ENCODE measurements at places on chromosomes 5 and 9. TPM values are rescaled to one million over a fixed set of nuclear protein-coding genes. Genes with fewer than 3 reads are reported as not detected.

DNA sequence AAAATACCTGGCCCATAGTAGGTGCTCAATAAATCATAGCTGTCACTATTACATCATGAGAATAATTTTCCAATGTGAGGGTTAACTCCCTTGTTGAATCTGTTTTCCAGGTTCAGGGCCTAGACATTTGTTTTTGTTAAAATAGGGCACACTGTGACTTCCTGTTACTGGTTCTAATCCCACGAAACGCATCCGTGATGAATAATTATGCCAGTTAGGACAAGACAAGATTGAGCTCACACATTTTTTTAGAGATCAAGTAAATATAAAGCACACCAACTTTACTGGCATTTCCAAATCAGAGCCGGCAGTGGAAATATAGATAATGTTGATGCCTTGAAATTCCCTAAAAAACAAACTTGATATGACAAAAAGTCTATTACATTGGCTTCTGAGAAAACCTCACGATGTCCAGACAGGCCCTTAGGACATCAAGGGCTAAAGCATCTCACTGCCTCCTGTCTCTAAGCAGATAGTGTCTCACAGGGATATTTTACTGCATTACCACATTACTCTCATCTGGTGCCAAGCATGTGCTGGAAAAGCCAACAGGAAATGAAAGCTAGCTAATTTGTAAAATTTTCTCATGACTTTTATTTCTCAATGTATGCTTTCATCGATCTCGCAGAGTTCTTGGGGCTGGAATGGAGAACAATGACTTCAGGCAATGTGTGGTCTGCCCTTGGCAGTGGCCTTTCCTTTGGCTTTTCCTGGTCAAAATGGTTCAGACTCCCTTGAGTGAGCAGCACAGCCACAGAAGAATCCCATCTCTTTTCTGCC lies 414.3 kb upstream of the PAPPA start:
- no peak for DNase-seq

Gene PTPRD
- 45.3 TPM for total RNA-seq

Gene ARL14EPL
- not detected for total RNA-seq

- no peak for DNase-seq
These were observed 64.5 kb upstream of the ERBIN start for GRCh38 chr5:65861830-65862241.

DNA sequence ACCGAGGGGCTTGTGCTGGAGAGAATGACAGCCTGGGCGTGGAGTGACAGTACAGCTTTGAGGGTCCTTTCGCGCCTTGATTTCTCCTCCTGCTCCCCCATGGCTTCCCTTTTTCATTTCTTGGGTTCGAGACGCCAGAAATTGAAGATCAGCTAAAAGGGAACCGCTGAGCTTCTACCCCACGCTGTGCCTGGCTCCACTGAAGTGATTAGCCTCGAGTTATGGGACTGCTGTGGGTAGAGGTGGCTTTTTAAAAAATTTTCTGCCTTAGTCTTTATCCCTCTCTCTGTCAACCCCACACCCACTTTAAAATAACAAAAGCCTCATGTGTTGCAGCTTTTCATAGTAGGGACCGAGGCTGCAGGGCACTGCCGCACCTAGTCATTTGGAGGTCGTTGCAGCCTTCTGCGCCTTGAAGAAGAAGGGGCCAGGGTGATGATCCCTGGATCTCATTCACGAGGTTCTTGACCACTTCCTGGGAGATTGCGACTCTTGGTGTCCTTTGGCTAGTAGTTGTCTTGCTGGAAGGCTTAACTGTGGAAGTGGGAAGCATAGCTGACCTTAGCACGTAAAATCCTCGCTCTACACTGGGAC lies 603 bp downstream of the PPIP5K2 start:
- no peak for DNase-seq

Gene MSMP
- not detected for total RNA-seq

DNA sequence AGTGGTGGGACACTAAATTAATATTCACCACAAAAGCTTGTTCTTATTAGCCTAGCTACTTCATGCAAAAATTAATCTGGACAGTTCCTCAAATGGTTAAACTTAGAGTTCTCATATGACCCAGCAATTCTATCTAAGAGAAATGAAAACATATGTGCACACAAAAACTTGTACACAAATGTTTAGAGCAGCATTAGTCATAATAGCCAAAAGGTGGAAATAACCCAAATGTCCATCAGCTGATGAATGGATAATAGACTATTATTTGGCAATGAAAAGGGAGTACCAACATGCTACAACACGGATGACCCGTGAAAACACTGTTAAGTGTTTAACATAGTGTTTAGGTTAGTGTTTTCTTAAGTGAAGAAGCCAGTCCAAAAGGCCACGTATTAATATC lies 32.8 kb upstream of the TNIP1 start:
- no peak for DNase-seq

- no peak for DNase-seq
These were observed 70.0 kb upstream of the SSBP2 start for GRCh38 chr5:81820863-81821262.

DNA sequence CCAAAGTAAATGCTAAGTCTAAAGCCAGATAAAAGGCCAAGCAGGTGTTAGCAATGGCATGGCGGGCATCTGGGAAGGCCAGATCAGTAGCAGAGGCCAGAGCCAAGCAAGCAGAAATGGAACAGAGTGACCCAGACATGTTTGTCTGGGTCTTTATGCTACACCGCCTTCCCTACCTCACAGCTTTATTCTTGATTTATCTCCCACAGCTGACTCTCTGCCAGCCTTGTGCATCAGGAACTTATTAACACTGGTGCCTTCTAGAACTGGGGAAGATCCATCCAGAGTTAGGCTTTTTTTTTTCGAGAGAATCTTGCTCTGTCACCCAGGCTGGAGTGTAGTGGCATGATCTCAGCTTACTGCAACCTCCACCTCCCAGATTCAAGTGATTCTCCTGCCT lies 112.5 kb upstream of the SLC44A1 start:
- DNase-seq, result no peak

- no peak for DNase-seq
These were observed 18.0 kb downstream of the NCBP1 start for GRCh38 chr9:97651646-97652045.

DNA sequence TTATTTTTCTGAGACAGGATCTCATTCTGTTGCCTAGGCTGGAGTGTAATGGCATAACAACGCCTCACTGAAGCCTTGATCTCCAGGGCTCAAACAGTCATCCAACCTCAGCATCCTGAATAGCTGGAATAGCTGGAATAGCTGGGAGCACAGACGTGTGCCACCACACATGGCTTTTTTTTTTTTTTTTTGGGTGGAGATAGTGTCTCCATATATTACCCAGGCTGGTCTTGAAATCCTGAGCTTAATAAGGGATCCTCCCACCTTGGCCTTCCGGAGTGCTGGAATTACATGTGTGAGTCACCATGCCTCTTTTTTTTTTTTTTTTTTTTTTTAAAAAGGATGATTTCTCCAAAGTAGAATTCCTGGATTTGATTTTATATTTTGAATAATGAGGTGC lies 60.7 kb downstream of the NSD1 start:
- DNase-seq, result peak; percentile 79

- no peak for DNase-seq
These were observed 64.9 kb upstream of the STK32A start for GRCh38 chr5:147169901-147170300.

DNA sequence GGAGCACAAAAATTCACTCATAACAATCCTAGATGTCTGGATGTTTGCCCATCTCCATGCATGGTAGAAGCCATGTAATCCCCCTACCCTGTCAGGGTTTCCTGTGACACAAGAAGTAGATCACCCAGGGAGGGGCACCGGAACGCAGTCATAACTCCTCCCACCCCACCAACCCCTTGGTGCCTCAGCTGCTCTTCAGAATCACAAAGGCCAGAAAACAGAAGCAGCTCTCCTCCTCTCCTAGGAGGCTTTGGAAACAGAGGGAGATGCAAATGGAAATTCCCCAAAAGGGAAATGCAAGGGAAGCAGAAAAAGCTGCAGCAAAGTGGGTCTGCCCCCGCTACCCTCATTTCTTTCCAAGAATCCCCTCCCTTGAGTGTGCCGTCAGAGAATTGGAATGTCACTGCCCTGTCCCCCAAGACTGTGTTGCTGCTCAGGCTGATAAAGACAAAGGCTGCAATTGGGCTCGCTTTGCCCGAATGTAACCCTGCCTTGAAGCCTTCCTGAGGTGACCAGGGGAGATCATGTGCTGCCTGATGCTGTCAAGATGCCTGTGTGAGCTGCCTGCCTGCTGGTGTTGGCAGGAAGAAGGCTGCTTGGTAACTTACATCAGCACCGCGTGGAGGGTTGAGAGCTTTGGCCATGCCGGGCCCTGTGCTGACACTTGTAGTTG lies 65.5 kb upstream of the ABCA1 start:
- no peak for DNase-seq

DNA sequence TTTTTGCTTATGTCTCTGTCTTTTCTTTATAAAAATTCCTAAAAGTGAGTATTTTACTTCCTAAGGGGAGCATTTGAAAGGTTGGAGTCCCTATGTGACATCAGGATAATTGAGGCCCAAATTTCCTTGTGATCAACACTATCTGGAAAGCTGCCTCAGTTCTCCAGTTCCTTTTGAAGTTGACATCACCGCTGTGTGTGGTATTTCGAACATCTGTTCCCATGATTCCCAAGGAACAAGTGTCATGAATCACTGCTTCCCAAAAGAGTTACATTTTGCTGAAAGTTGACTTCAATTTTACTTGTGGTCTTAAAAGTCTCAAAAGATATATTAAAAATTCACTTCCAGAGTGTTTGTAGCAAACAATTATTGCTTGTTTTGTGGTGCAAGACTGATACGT lies 452.1 kb upstream of the RGMB start:
- DNase-seq, result no peak

GRCh38 chr9:113227436-113227835 lies 6.1 kb downstream of the SLC31A1 start:
- no peak for DNase-seq

GRCh38 chr9:129597355-129598088 lies 23.4 kb downstream of the C9orf50 start:
- DNase-seq, result no peak

Gene GALNT12
- 8.6 TPM for total RNA-seq

DNA sequence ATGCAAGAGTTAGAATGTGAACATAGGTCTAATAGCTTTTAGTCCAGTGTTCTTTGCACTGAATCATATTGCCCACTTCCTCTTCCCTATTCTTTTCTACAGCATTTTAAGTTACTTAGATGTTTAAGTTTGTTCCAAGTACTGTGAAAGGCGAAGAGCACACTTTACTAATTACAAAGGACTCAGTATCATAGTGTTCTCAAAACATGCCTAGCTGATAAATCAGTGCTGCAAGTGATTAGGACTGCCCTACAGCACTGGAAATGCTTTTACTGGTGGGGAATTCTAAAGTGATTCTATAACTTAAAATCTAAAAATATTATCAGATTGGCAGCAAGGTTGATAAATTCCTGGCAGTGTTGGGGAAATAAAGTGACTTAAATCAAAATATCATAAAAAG lies 177.9 kb upstream of the KCNN2 start:
- no peak for DNase-seq

DNA sequence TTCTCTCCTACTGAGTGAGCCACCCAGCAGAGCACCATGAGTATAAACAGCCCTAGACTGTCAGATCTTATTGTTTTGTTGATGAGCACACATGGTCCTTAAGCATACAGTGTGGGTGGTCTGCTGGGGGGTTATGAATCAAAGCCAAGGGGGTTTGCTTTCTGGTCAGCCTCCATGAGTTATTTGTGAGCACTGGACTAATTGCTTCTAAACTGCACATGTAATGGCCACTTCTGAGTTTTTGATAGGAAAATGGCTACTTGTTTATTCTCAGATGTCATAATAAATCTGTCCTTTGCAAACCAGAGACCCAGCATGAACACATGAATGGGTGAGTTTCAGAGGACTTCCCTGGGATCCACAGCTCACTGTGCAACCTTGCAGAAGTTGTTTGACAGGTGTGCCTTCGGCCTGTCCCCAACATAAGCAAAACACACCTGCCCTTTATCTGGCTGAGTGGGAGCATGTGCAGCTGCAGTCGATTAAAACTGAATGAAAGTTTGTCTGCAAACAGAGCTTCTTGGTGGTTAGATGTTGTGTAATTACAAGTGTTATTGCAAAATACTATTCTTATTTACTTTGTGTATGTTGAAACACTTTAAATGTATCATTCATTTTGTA lies 35.9 kb downstream of the MAMDC2 start:
- no peak for DNase-seq

GRCh38 chr5:37850226-37850865 lies 10.5 kb upstream of the GDNF start:
- DNase-seq, result no peak

- peak; percentile 12 for DNase-seq
These were observed 406.9 kb upstream of the NMUR2 start for GRCh38 chr5:152811988-152812387.

GRCh38 chr5:156942064-156942463 lies 21.0 kb downstream of the TIMD4 start:
- DNase-seq, result no peak

Gene PCDHAC1
- total RNA-seq, result 1.1 TPM

Gene ENTPD2
- total RNA-seq, result not detected

Gene TSSK1B
- not detected for total RNA-seq

Gene UHRF2
- total RNA-seq, result 43.5 TPM

DNA sequence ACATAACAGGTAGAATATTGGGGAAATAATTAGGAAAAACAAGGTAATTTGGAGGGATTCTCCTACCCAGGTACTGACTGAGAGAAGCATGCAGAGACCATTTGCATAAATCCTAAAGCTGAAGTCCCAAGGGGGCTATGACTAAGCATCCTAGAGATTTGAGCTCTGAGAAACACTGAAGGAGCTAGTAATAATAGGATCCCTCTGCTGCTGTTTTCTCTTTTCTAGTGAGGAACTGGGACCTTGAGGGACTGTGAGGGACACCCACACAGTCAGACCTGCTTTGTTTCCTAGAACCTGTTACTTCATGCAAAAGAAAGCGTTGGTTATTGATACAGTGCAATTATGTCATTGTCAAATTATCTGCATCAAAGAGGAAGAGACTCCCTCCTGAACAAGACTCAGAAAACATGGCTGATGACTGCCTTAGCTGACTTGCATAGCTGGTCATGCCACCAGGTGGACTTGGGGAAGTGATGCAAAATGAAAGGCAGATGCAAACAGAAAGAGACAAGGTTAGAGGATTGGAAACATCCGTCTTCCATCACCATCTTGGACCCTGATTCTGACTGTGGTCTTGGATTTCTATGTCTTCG lies 335.4 kb downstream of the NTRK2 start:
- no peak for DNase-seq

Gene LECT2
- total RNA-seq, result not detected

Gene DMRT3
- total RNA-seq, result not detected

DNA sequence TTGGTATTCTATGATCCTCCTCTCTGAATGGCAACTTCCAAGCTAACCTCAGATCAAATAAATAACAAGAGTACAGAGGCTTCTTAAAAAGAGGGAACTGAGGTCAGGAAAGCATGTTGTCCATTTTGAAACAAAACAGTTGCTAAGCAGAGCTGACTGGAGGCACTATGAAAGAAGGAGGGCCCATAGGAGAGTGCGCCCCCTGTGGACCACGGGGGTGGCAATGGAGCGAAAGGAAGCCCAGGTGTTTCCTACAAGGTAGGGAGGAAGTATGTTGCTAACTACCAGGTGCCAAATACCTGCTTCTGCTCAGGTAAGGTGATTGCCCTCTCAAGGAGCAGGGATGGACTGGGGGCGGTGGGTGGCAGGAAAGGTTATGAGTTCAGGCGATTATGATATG lies 101.8 kb upstream of the MAST4 start:
- DNase-seq, result no peak
